Stimulated activated naive CD4-positive, alpha-beta T cell treated with Interleukin-2 at 50 U/mL for 16 hours (primary cell): ENCODE measurements at places on chromosomes 16 and 17.

GRCh38 chr16:31505483-31505882, 2.7 kb downstream of the RUSF1 start:
- peak; percentile 10 for DNase-seq

- no peak for DNase-seq
Observed at GRCh38 chr16:67996666-67997065, 2.6 kb downstream of the DPEP2 start.

DNA sequence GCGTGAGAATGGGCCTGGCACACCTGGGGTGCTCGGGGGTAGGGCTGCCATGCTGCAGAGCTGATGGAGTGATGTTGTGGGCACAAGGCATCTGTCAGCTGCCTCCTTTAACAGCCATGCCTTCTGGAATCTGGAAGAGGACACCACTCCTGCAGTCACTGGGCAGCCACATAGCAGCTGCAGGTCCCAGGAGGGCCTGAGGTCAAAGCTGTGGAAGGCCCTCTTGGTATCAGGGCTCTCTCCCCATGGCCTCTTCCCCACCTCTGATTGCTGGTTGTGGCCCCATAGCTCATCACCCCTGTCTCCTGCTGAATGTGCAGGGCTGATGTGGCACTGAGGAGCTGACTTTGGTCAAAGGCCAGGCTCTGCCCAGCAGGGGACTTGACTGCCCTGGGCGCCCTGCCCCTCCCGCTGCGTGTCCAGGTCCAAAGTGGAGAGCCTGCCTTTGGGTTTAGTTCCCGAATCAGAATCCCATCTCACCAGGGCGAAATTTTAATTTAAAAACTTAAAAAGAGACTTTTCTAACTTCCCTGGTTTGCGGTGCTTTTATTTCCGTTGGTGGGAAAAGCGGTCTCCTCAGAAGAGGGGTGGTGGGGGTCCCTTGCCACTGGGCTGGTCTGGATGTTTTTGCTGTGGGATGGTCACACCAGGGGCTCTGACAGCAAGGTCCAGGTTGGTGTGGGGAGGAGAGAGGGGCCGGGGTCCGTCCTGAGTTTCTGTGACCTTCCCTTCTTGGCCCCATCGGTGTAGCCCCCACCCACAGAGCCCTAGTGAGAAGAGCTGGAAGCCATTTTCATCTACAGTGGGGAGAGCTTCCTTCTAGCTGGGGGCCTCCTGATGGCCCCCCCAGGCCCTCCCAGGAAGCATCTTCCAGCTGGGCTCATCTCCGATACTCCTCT, 5.9 kb downstream of the UBALD2 start:
- DNase-seq, result no peak

GRCh38 chr17:63832455-63832854, 5.0 kb upstream of the FTSJ3 start:
- no peak for DNase-seq

GRCh38 chr16:19011169-19011731, 27.5 kb downstream of the TMC7 start:
- no peak for DNase-seq

DNA sequence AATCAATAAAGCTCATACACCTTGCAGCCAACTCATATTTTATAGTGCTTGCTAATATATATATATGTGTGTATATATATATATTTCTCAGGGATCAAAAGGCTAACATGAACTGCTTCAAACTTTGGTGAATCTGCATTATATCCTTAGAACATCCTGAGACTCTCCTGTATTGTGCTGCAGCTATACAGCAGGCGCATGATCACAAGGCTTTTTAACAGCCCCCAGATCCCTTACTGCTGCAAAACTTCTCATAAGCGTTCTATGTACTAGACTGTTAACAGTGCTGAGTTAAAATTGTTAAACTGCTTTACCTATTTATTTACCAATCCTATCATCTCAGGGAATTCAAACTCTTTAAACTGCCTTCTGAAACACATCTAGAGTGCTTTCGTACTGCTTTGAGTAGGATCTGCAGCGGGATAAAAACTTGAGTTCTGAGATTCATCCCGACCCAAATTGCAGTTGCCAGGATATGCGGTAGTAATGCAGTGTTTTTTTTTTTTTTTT, 1.3 kb downstream of the GPATCH8 start:
- no peak for DNase-seq

DNA sequence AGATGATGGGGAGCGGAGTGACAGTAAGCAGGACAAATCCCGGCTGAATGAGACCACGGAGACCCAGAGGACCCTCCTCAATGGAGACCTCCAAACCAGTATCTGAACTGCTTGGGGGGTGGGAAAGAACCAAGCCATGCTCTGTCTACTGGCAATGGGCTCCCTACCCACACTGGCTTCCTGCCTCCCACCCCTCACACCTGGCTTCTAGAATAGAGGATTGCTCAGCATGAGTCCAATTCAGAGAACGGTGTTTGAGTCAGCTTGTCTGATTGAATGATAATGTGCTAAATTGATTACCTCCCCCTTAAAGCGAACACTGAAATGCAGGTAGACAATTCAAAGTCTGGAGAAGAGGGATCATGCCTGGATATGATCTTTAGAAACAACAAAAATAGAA, 5.5 kb downstream of the SSTR2 start:
- no peak for DNase-seq

GRCh38 chr17:62657145-62657665, 29.7 kb downstream of the MRC2 start:
- no peak for DNase-seq
